ENCODE measurements at places on chromosomes 12 and 14. TPM values are rescaled to one million over a fixed set of nuclear protein-coding genes. Genes with fewer than 3 reads are reported as not detected.

GRCh38 chr14:21343035-21343794, 40.6 kb downstream of the SUPT16H start:
- no peak for DNase-seq

DNA sequence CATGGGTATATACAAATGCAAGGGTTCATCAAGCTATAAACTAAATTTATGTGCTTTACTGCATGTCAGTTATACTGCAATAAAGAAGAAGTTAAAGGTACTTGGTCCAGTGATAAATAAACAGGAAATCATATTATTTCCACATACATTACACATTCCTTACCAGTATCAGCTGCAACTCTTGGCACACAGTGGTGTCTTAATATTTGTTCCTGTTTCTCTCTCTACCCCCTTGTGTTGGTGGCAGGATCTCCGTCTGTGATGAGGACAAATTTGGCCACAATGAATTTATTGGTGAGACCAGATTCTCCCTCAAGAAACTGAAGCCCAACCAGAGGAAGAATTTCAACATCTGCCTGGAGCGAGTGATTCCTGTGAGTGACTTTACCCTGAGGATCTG, 19.2 kb upstream of the OAS1 start:
- no peak for DNase-seq

GRCh38 chr14:27686137-27686536, 1080.5 kb upstream of the FOXG1 start:
- no peak for DNase-seq

RERGL gene
- total RNA-seq, result 0.63 TPM

TSPAN19 gene
- 0.51 TPM for total RNA-seq

Data from pancreas (tissue), 10 donors.